ENCODE measurements at places on chromosomes 7 and 10. TPM values are rescaled to one million over a fixed set of nuclear protein-coding genes. Genes with fewer than 3 reads are reported as not detected.

WIPF3 gene
- total RNA-seq = not detected

THSD7A gene
- not detected for total RNA-seq

VENTX gene
- not detected for total RNA-seq

VPS37D gene
- 0.25 TPM for total RNA-seq

PRKG1 gene
- not detected for total RNA-seq

C10orf143 gene
- total RNA-seq = 5.8 TPM

SSC4D gene
- 0.32 TPM for total RNA-seq

CALCR gene
- not detected for total RNA-seq

ATE1 gene
- total RNA-seq = 23.1 TPM

LRRC18 gene
- total RNA-seq = not detected
